ENCODE measurements at places on chromosomes 3 and 15.

DNA sequence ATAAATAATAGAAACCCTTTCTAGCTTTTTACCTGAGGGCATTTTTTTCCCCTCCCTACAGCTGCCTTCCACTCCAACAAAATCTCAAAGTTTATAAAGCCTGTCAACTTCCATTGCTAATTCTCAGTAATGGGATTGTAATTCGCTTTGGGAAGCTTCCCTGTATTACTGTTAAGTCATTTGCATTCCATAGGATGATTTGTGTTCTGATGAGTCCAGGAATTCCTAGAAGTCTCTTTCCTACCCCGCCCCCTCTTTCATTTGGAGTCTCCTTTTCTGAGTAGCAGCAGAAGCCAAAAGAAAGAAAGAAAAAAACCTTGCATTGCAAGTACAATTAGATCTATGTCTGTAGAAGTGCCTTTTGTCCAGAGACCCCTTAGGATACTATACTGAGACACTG, 1033.3 kb downstream of the IGSF11 start:
- DNase-seq, result no peak

- DNase-seq, result no peak
Observed at GRCh38 chr15:25054329-25054728, 99.5 kb downstream of the SNRPN start.

DNA sequence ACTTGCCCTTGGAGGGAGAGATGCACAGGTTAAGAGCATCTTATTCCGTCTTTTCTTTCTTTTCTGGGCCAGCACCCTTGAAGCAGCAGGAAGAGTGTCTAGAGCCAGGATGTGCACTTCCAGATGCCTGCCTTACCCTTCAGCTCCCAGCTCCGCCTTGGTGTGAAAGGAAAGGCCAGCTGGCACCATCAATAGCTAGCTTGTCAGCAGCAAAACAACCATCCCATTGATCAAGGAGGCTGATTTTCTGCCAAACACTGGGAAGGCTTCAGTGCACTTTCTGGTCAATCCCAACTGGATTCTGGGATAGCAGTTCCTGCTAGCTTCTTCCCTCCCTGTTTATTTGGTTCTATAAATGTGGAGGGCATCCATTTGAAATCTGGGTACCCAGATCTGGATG, 110.9 kb upstream of the GALNT15 start:
- DNase-seq, result no peak

DNA sequence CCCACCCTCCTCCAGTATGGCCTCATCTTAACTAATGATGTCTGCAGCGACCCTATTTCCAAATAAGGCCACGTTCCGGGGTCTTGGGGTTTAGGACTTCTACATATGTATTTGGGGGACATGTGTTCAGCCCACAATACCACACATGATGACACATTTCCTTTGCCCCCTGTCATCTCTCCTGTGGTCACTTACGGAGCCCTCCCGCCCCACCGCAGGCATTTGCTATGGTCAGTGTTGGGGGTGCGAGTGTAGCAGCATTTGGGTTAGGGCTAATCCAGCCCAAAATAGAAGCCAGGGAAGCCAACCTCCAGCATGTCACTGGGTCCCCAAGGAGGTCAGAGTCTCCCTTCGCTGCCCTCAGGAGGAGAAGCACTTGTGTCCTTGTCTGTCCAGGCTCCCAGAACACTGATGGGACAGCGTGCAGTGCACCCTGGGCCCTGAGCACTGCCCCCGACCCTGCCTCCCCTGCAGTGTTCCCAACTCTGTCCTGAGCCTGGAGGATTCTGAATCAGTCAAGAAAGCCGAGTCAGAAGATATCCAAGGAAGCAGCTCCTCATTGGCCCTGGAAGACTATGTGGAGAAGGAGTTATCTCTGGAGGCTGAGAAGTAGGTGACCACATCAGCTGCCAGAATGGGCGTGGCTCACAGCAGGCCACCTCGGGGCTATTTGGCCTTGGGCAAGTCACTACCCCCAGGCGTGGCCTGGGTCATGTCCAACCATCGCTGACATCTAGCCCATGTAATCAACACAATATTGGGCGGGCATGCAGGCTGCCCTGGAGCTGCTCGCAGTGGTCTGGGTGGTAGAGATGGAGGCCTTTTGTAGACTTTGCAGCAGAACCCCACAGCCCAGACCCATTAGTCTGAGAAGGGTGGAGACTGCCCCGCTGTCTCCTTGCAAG, 46.9 kb upstream of the FGD5 start:
- DNase-seq, result no peak

DNA sequence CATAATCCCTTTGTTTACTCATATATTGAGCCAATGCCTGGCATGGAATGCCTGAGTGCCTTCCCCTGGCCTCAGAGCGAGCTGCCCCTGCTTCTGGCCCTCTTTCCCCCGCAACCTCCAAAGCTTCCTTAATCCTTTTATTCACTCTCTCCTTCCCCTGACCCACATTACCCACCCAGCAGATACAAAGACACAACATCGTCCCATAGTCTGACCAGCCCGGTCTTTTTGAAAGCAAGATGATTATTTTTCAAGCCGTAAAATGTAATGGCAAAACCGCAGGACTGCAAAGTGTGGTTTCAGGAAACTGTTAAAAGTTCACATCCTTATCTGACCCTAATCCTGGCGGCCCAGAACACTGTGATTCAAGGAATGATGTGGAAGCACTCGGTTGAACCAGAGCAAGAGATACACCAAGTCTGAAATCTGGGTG, 78.4 kb upstream of the LRTM1 start:
- DNase-seq, result no peak

- no peak for DNase-seq
Observed at GRCh38 chr15:69436951-69437350, 15.7 kb upstream of the RPLP1 start.

DNA sequence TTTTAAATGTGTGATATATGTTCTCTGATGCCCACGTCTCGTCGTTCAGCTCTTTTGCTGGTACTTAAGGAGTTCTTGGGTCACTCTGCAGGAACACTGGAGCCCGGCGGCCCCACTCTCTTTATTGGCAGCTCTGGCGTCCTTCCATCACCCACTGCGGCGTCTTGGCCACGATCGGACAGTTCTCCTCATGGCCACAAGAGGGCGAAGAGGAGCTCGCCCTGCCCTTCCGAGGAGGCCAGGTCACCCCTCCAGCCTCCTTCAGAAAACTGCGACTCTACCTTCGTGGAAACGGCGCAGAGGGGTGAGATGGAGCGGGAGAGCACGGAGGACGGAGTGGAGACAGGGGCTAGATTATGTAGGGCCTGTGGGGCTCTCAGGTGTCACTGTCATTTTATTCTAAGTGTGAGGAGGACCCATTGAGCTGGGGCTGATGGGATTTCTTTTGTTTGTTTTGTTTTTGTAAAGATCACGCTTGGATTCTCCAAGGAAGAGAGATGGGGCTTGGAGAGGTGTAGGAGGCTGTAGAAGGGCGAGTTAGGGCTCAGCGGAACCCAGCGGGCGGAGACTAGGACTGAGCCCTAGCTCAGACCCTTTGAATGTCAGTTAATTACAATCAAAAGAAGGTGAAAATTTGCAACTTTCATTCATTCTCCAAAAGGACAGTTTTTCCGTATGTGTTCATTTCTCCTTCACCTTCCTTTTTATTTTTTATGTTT, 28.0 kb upstream of the GABRA5 start:
- no peak for DNase-seq

GRCh38 chr15:90154861-90155626, 46.1 kb upstream of the SEMA4B start:
- DNase-seq, result no peak

GRCh38 chr15:31341071-31341470, 14.4 kb downstream of the KLF13 start:
- DNase-seq, result no peak

- DNase-seq, result no peak
Observed at GRCh38 chr3:98984024-98984423, 82.5 kb upstream of the DCBLD2 start.

- DNase-seq, result no peak
Observed at GRCh38 chr15:42577514-42578031, 2.2 kb downstream of the STARD9 start.

- DNase-seq, result no peak
Observed at GRCh38 chr3:190504354-190505125, 9.3 kb upstream of the IL1RAP start.

GRCh38 chr3:114460459-114460858, 166.6 kb downstream of the TIGIT start:
- no peak for DNase-seq

DNA sequence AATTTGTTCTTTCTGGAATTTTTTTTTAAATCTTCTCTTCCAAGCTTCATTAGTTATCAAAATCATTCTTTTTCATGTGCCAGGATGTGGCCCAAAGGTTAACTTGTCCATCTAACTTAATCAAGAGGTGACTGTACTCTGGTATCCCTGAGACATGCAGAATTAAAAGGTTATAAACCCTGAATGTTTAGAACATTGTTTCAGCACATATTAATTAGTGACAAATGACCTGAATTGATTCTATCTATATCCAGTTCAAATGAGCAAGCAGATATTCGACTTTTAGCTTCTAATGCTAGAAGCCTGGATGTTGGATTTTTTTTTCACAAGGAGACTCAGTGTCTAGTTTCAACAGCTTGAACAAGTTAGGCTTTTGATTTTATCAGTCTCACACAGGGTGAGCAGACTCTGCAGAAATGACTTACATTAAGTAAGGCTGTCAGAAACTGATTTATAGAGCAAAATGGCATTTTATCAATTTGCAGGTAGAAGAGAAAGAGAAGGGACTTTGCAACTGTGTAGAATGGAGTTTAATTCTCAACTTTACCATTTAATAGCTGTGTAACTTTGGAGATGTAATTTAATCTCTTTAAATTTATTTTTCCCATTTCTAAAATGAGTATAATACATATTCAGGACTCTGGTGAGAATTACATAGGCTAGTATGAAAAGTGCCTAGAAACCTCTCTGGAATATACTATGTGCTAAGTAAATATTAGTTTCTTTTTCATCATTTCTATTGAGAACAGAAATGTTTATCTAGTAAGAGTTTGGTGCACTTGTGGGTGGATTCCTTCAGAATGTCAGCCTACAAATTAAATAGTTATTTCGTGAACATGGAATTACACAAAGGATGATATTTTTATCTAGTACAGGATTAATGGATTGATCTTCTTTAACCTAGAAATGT, 100.0 kb downstream of the ALCAM start:
- DNase-seq, result no peak

- DNase-seq, result no peak
Observed at GRCh38 chr3:187807086-187807862, 62.0 kb upstream of the BCL6 start.

DNA sequence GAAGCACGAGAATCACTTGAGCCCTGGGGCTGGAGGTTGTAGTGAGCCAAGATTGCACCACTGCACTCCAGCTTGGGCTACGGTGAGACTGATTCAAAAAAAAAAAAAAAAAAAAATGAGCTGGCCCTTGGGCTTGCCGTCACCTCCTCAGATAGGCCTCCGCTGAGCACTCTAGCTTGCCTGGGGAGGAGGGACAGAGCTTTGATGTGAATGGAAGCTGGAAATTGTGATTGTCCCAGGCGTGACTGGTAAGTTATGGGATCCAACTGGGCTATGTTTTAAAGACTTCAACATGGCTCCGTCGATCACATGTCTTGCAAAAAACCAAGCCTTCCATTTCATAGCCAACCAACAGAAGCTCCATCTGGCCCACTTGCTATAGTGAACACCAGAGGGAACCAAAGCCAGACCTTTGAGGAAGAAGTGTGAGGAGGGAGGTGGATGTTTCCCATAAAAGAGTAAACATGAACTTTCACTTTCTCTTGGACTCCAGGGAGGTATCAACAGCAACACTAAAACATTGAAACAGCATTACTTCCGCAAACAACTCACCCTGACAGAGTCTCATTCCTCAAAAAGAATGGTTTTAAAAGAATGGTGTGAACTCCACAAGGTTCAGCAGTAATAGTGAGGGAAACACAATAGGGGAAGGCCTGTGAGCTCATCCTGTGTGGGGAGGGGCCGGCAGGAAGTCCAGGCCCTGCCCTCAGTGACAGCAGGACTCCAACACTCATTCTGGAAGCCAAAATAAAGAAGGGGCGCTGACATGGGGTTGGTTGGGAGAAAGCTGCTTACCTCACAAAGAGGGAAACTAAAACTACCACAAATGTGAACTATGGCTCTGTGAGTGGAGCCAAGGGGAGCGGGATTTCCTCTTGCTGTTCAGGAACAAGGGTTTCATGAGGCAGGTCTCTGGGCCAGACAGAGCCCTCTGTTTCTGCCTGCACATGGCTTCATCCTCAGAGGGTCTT, 59.2 kb upstream of the IL12A start:
- DNase-seq, result no peak

DNA sequence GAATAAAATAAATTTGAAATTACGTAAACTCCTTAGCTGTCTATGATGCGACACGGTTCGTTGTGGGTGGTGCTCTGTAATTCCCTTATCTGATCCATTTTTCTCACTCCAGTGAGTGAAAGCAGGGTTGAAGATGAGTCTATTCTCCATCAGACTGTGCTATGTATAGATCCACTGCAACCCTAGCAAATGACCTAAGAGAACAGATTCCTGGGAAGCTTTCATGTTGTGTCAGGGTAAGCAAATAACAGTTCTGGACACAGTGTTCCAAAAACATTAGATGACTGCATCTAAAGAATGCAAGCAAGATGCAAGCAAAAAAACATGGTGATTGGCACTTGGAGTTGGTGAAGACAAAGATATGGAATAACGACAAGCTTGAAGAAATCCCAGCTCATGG, 239.3 kb downstream of the SLC9A9 start:
- DNase-seq, result no peak

DNA sequence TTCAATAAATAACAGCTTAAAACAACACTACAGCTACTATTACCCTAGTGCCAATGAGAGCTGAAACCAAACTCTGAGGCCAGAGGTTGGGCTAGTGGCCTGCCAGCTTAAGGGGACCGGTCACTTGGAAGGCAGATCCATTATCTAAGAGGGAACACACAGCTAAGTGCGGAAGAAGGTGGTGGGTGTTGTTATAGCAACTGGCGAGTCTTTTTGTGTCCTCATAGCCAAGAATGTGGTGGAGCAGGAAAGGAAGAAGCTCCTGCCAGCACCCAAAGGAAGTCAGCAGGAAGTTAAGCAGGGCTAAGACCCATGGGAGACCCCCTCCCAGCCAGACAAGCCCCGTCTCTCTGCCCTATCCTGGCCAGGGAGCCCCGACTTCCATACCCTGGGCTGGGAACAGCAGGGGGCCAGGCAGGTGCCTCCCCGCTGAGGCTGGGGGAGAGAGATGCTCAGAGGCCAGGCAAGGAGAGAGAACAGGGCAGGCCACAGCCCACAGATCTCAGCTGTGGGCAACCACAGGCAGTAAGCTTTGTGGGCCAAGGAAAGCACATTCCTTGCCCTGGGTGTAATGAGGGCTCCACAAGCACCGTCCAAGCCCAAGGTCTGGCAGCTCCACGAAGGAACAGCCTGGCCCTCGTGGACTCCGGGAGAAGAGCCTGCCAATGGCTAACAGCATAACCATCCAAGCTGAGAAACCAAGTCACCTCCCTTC, 34.0 kb upstream of the HRH1 start:
- DNase-seq, result no peak

- DNase-seq, result no peak
Observed at GRCh38 chr3:127172211-127172610, 20.7 kb upstream of the PRR23E start.
